ENCODE measurements at places on chromosomes 7 and 10.

GRCh38 chr10:61857746-61858145 lies 43.8 kb upstream of the ARID5B start:
- no peak for DNase-seq

DNA sequence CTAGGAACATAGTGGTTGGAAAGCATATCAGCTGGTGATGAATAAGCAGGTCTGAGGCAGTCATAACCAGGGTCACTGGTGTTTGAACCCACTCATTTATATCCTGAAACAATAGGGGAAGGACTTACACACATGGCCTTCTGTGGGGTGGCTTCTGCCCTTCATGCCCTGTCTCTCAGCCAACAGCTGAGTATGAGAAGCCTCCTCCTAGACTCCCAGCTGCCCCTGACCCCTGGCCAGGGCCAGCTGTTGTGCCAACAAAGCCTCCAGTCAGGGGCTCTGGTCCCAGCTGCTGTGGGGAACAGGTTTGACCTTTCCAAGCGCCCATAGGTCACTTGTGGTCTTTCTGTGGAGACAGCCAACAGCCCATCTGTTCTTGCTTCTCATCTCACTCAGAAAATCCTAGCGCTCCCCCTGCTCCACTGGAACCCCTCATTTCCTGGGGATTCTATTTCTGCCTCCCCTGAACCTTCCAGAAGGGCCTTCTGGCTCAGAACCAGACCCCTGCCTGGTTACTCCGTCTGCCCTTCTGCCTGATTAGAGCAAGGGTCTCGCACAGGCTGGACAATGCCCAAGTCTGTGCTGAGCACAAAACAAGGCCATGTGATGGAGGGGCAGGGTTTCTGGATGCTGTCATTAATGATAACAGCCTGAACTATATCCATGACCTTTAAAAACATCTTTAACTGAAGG lies 9.7 kb upstream of the PURB start:
- no peak for DNase-seq

GRCh38 chr7:156432018-156432417 lies 208.6 kb upstream of the RNF32 start:
- DNase-seq: no peak

DNA sequence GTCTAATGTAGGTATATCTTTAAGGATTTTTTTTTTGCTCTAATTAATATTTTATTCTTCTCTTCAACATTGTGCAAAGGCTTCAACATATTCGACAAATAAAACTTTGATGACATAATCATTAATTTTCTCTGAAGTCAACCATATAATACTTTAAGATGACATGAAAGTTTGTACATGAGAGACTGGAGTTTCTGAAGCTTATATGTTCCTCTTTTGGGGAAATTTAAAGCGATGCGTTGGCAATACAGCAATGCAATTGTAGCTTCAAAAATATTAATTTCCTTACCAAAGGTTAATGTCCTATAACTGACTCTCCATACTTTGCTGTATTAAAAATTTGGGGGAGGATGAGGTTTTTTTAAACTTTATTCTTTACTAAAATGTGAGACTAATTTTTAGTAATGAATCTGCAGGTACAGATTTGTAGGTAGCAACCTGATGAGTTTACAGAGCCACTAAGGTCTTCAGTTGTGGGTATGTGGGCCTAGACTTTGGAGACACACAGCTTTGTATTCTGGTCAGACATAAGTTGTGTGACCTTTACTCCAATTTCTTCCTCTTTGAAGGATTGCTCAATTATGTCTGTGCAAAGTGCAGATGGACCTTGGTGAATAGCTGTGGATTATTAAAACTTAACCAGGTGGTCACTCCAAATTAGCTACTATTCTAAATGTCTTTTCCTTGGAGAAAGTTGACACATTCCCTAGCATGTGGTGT lies 18.0 kb upstream of the LIPA start:
- no peak for DNase-seq
